ENCODE measurements at places on chromosomes 1 and 21. TPM values are rescaled to one million over a fixed set of nuclear protein-coding genes. Genes with fewer than 3 reads are reported as not detected.

Gene TYW3
- 21.8 TPM for total RNA-seq

Gene S100A1
- not detected for total RNA-seq

Gene AKR7A3
- 0.18 TPM for total RNA-seq

Gene MYCL
- 5.6 TPM for total RNA-seq

Gene PLA2G2F
- total RNA-seq, result 0.04 TPM

Data from foreskin keratinocyte (primary cell).